ENCODE measurements at places on chromosomes 4 and X. TPM values are rescaled to one million over a fixed set of nuclear protein-coding genes. Genes with fewer than 3 reads are reported as not detected.

GRCh38 chrX:103215425-103215991, 600 bp downstream of the BEX4 start:
- no peak for DNase-seq
- H3K4me3 ChIP-seq, result peak overlapping the region; percentile 81
- H3K27ac ChIP-seq, result peak overlapping the region; percentile 94
- peaks cover 9% of the 10 kb centered on the region for H3K4me1 ChIP-seq
- no peaks in the 10 kb centered on the region for H3K27me3 ChIP-seq
- no peaks in the 10 kb centered on the region for H3K36me3 ChIP-seq

DNA sequence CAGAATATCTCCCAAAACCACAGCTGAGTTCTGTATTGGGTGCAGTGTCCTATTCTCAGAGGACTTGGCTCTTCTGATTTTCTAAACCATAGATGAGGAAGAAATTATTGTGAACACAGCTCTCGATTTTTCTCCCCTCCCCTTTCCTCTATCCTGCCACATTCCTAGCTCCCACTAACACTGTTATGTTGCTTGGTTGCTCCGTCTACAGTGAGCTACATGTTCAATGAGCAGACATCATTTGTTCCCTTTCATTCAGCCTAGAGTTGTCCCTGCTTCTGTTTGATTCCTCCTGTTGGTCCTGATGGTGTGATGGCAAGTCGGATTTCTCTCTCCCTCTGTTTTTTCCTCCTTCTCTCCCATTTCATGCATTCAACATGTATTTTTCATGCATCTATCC, 65.9 kb downstream of the DIPK2B start:
- no peaks in the 10 kb centered on the region for H3K27me3 ChIP-seq
- no peak overlapping the region for H3K27ac ChIP-seq
- no peak overlapping the region for H3K4me3 ChIP-seq
- no peak for DNase-seq
- no peaks in the 10 kb centered on the region for H3K4me1 ChIP-seq

DNA sequence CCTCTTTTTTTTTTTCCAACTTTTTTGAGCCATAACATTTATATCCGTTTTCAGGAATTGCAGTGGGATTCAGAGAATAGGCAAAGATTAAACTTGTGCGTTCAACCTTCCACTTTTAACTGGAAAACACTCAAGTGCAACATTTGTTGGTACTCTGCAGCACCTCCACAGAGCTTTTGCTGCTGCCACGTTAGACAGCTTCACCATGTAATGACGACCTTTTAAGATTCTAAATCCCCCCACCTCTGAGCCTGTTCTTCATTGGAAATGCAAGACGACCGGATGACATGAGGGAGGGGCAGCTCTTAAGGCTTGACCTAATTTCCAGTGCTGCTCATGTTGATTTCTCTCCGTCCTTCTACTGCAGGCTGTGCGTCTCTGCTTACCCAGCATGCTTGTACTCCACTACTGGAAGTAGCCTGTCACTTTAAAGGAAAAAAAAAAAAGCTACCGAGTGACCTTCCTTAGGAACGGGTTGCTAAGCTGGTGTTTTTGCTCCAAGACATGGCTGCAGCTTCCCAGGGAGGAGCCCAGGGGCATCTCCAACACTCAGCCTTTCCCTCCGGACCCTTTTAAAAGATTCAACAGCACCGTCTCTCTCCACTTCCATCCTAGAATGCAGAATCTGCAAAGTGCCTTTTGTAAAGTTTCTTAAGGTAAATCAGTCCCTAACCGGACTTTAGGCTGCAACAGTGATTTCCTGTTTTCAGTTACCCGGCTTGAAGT, at the start of gene CC2D2A:
TSS of gene CC2D2A (plus strand) at position 481 of the 726 bp plus-strand sequence. CDS start 6,051 bp downstream, outside the sequence.
- H3K27me3 ChIP-seq, result no peaks in the 10 kb centered on the region
- H3K36me3 ChIP-seq, result no peaks in the 10 kb centered on the region
- DNase-seq, result no peak

GRCh38 chrX:109481986-109482385, at the start of gene GUCY2F:
TSS of gene GUCY2F (minus strand) at chrX:109482086. CDS start at chrX:109475936, 6,150 bp downstream.
- no peaks in the 10 kb centered on the region for H3K36me3 ChIP-seq
- peaks cover 7% of the 10 kb centered on the region for H3K4me1 ChIP-seq
- DNase-seq, result no peak
- no peak within 1 kb of the TSS for H3K4me3 ChIP-seq

GRCh38 chrX:108527724-108528123, 88.1 kb downstream of the COL4A5 start:
- no peak for DNase-seq
- H3K27me3 ChIP-seq, result no peaks in the 10 kb centered on the region
- H3K27ac ChIP-seq, result no peak overlapping the region

DNA sequence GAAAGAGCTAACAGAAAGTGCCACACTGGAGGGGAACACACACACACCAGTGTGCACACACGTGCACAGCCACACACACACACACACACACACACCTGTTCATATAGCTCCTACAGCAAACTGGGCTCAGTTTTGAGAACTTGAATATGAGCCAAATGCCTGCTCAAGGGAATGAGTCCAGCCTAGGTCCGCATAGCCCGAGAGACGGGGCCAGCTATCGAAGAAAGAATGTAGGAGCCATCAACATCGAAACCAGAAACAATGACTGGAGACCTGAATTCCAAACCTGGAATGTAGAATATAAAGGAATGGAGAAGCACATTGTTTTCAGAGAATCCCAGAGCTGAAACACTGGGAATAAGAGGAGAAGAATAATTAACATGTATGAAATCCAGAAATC, 37.6 kb upstream of the ERVMER34-1 start:
- H3K4me3 ChIP-seq, result no peak overlapping the region
- H3K27ac ChIP-seq, result peak overlapping the region; percentile 40
- H3K4me1 ChIP-seq, result peaks cover 13% of the 10 kb centered on the region
- no peak for DNase-seq
- no peaks in the 10 kb centered on the region for H3K36me3 ChIP-seq

- H3K27me3 ChIP-seq, result no peaks in the 10 kb centered on the region
- H3K4me1 ChIP-seq, result peaks cover 44% of the 10 kb centered on the region
- peak overlapping the region; percentile 94 for H3K27ac ChIP-seq
- peaks cover 16% of the 10 kb centered on the region for H3K36me3 ChIP-seq
- DNase-seq, result no peak
These were observed 58.1 kb downstream of the FNIP2 start for GRCh38 chr4:158826882-158827281.

GRCh38 chr4:7571701-7572100, 137.0 kb upstream of the PSAPL1 start:
- DNase-seq, result no peak
- no peaks in the 10 kb centered on the region for H3K4me1 ChIP-seq
- peaks cover 40% of the 10 kb centered on the region for H3K27me3 ChIP-seq
- no peak overlapping the region for H3K27ac ChIP-seq
- peaks cover 3% of the 10 kb centered on the region for H3K36me3 ChIP-seq
- H3K4me3 ChIP-seq, result no peak overlapping the region

PRR32 gene
- total RNA-seq, result not detected

- H3K36me3 ChIP-seq, result no peaks in the 10 kb centered on the region
- no peak for DNase-seq
- no peaks in the 10 kb centered on the region for H3K4me1 ChIP-seq
- H3K27me3 ChIP-seq, result peaks cover 38% of the 10 kb centered on the region
These were observed 204.3 kb downstream of the VEGFC start for GRCh38 chr4:176588436-176588835.

MGST2 gene
- 36.3 TPM for total RNA-seq

GRCh38 chrX:38225093-38225492, 4.4 kb upstream of the SRPX start:
- no peak for DNase-seq
- no peaks in the 10 kb centered on the region for H3K36me3 ChIP-seq
- H3K27me3 ChIP-seq, result peaks cover 22% of the 10 kb centered on the region
- peak overlapping the region; percentile 25 for H3K27ac ChIP-seq
- no peak overlapping the region for H3K4me3 ChIP-seq
- H3K4me1 ChIP-seq, result peaks cover 6% of the 10 kb centered on the region

GRCh38 chr4:148954011-148954749, 512.0 kb upstream of the NR3C2 start:
- H3K4me1 ChIP-seq, result peaks cover 3% of the 10 kb centered on the region
- H3K4me3 ChIP-seq, result no peak overlapping the region
- no peaks in the 10 kb centered on the region for H3K27me3 ChIP-seq
- H3K36me3 ChIP-seq, result no peaks in the 10 kb centered on the region
- no peak overlapping the region for H3K27ac ChIP-seq
- DNase-seq, result no peak
